ENCODE measurements at places on chromosomes 2 and 18.

- no peak for DNase-seq
Measured at GRCh38 chr2:17171446-17172049, 346.7 kb downstream of the RAD51AP2 start.

DNA sequence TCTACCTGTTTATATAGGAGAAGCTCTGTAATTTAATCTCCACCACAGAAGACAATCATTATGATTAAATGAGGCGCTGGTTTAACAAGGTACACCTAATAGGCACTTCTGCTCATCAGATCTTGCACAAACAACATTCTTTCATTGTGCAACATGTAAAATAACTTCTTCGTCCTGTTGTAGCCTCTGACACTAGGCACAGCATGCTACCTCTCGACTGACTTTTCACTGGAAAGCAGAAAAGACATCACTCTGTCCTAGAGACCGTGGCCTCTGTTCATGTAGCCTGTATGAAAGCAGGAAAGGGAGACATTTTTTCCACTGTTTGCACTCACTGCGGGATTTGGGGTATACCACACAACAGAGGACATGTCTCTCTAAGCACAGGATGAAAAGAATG is 316.5 kb downstream of the IRS1 start:
- no peak for DNase-seq

- no peak for DNase-seq
Measured at GRCh38 chr2:3857576-3857975, 154.2 kb downstream of the DCDC2C start.

DNA sequence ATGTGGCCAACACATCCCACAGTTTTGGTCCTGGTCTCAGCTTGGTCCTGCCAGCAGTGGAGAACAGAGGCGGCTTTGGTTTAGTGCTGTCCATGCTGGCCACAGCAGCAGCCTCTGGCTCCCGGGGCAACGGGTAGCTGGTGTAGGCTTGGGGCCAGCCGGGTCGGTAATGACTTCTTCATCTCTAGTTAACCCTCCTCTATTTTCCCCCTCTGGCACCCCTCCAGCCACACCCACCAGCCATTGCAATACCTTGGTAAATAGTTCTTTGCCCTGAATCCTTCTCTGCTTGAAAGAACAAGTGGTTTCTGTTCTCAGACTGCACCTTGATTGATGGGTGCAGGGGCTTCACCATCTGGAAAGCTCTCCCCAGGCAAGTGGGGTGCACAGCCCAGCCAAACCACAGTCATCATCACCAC is 31.7 kb upstream of the ZNF396 start:
- no peak for DNase-seq

DNA sequence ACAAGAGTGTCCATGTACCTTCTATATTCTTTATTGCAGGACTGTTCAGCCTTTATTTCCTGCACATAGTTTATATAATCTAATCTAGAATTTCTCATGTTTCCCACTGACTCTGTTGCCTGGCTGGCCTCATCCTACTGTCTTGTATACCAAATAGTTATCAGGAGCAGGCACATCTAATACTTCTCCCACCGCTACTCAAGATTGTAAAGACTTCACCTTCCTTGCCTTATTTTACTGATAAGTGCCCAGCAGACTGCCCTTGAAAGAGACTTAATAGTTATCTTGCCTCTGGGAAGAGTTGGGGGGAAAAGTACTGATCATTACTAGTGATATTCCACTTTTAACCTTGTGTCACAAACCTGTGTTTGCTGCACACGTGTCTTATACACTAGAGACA is 26.1 kb upstream of the AAK1 start:
- DNase-seq, result no peak

DNA sequence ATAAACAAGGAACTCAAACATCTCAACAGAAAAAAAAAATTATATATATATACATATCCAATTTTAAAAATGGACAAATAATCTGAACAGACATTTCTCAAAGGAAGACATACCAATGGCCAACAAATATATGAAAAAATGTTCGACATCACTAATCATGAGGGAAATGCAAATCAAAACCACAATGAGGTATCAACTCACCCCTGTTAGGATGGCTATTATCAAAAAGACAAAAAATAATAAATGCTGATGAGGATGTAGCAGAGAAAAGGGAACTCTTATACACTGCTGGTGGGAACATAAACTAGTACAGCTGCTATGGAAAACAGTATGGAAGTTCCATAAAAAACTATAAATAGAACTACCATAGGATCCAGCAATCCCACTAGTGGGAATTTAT is 46.1 kb downstream of the CLASP1 start:
- no peak for DNase-seq

GRCh38 chr18:26550998-26551694 is 2.8 kb upstream of the KCTD1 start:
- DNase-seq, result no peak

- DNase-seq, result no peak
Measured at GRCh38 chr18:62438402-62438801, 84.4 kb upstream of the ZCCHC2 start.

DNA sequence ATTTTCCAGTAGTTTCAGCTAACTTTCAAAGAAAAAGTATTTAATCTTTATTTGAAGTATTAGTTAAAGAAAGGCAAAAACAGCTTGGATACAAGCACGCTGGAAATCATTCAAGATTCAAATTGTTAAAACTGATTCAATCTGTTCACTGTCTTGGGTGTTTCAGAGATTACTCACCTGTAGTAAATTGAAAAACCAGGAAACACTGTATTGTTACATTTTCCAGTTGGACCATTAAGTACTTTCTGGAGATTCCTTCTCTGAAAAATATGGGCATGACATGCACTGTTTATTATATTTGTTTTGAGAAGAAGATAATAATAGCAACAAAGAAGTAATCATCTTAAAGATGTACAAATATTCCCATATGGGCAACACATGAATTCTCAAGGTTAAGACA is 196.1 kb downstream of the UBE2E3 start:
- no peak for DNase-seq

DNA sequence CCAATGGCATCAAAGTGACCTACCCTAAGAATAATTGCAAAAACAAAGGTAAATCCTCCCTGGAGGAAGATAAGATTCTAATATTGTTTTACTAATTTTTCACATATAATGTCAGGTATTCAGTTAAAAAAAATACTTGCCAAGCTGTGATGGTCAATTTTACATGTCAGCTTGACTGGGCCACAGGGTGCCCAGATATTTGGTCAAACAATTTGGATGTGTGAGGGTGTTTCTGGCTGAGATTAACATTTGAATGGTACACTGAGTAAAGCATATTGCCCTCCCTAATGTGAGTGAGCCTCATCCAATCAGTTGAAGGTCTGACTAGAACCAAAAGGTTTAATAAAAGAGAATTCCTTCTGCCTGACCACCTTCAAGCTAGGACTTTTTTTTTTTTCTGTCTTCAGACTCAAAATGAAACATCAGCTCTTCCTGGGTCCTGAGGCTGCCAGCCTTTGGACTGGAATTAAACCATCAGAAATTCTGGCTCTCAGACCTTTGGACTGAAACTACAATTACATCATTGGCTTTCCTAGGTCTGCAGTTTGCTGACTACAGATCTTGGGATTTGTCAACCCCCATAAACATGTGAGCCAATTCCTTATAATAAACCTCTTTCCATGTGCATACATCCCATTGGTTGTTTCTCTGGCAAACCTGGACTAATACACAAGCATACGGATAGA is 65.4 kb downstream of the LDAH start:
- DNase-seq, result no peak

- no peak for DNase-seq
Measured at GRCh38 chr2:207149249-207150213, 16.2 kb downstream of the KLF7 start.

DNA sequence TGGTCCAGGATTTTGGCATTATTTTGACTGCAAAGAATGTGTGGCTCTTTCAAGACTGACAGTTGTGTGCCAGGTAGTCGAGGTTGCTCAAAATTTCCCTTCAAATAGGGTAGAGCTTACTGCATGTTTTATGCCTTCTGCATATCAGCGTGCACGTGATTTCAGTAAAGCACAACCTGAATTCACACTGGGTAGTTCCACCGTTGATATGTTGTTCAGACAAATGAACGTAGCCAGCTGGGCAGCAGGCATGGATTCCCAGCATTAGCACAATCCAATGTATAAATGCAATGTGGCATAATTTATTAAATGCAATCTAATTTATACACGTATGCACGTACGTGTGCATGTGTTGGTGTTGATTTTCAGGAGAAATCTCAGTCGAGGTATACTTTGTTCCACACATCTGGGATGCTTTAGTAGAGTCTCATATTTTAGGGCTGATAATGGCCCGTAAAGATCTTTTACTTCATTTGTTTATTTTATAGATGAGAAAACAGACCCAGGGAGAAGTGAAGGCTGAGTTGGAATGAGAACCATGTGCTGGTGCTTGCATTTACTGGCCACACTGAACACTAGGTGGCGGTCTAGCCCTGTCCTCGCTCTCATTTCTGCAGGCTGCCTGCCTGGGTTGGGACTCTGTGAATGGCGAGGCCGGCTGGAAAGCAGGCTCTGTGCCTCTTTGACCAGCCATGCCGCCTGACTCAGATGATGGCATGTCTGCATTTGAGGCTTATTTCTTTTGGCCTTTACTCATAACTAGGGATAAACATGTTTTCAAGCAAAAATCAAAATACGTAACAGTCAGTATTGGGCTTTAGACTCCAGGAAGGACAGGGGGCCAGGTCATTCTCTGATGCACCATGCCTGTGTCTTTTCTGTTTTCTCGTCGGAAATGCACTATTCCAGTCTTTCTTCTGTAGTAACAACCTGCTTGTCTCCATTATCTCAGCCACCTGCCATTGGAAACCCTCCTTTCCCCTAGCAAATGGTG is 120.4 kb downstream of the RNF144A start:
- DNase-seq, result peak; percentile 56

DNA sequence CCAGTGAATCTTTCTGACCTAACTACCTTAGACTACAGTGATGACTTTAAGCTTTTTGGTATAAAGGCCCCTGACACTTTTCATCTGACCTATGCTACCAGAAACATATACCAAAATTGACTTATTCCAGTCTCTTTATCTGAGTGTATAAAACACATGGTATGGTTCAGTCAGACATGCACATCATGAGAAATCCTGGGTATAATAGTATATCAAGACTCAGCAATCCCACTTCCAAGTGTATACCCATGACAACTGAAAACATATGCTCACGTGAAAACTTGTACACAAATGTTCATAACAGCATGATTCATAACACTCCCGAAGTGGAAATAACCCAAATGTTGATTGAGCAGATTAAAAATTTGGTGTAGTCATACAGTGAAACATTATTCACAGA is 70.0 kb upstream of the RPRM start:
- DNase-seq, result no peak

DNA sequence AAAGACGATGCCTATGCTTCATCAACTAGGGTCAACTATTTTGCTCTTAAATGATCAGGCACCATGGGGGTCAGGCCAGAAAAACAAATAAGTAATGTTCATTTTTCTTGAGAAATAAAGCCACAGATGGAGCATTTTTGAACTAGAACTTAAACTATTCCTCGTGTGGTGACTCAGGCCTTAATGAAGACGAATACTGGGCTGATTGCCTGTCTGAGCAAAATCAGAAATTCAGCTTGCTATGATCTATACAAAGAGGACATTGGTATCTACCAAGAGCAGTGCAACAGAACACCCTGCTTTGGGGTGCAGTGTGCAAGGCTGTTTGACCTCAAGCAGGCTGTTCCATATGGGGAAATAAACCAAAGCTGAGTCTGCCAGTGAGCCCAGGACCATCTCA is 176.0 kb downstream of the NRP2 start:
- DNase-seq, result no peak

- DNase-seq, result no peak
Measured at GRCh38 chr18:2653467-2653866, 2.1 kb upstream of the SMCHD1 start.

- DNase-seq, result no peak
Measured at GRCh38 chr18:29418136-29418535, 1241.2 kb upstream of the CDH2 start.

DNA sequence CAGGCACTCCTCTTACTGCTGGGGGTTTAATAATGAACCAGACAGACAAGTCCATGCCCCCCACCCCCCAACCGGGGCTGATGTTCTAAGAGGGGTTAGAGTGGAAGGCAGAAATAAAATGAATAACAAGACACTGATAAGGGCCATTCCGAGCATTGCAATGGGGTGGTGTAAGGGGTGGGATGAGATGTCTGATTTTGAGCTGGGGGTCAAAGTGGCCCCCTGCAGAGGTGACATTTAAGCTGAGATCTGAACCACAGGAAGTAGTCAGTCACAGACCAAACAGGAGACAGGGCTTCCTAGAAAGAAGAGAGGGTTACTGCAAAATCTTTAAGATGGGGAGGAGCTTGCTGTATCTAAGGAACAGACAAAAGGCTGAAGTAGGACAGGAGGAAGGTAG is 180.6 kb upstream of the SH3BP4 start:
- DNase-seq, result no peak

GRCh38 chr2:144596073-144596871 is 76.4 kb upstream of the ZEB2 start:
- peak; percentile 9 for DNase-seq

- no peak for DNase-seq
Measured at GRCh38 chr2:128329607-128330006, 10.9 kb upstream of the HS6ST1 start.

GRCh38 chr2:197992482-197993133 is 188.2 kb downstream of the PLCL1 start:
- no peak for DNase-seq

DNA sequence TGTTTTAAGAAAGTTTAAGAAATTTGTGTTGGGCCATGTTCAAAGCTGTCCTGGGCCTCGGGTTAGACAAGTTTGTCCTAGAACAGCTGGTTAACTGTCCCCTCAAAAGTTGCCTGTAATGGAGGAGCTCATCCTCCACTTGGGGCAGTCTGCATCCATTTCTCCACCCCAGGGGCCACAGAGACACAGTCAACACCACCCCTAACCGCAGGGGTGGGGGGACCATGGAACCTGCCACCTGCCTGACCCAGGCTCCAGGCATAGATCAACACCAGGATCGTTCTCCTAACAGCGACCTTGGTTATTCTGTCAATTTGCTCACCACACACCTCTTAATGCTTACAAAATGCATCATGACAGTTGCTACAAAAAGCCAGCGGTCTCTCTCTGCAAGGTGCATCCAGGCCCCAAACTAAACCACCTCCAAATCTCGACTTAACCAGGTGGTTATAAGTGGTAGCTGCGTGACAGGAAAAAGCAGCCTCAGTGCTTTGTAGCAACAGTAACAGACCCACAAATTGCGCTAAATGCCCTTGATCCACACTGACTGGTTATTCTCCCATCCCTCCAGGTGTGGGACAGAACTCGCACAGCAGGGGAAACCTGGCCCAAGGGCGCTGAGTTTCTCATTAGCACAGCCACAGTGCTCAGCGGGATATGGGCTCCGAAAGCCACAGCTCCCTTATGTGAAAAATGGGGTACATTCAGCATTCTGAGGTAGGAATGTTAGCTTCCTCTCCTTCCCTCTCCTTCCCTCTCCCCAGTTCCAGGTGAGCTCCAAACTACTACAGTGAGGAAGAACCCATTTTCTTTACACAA is 48.0 kb downstream of the HDLBP start:
- DNase-seq, result no peak
